ENCODE measurements at places on chromosomes 13 and 19.

- no peak for DNase-seq
Measured at GRCh38 chr13:79194727-79195126, 211.3 kb downstream of the RBM26 start.

GRCh38 chr13:111111376-111111937 lies 3.7 kb upstream of the ARHGEF7 start:
- no peak for DNase-seq

- DNase-seq = no peak
Measured at GRCh38 chr13:110856942-110857835, 57.7 kb downstream of the ANKRD10 start.

GRCh38 chr19:4500841-4501591 lies 17.3 kb downstream of the PLIN4 start:
- DNase-seq = no peak

DNA sequence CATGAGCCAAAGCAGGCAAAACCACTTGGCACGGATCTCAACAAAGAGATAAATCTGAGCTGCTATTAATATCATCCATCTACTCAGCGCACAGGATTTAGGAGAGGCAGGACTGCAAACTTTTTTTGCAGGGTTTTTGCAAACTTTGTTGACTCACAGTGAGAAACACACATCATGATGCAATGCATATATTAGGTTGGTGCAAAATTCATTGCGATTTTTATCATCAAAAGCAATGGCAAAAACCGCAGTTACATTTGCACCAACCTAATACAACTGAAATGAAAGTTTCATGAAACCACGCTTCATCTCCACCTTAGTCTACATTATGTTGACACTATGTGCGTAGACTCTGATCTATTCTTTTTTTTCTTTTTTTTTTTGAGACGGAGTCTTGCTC lies 4.5 kb upstream of the NOVA2 start:
- DNase-seq = no peak

GRCh38 chr19:38723606-38723965 lies 20.7 kb downstream of the CAPN12 start:
- no peak for DNase-seq

- DNase-seq = no peak
Measured at GRCh38 chr13:19089315-19089714, 92.3 kb downstream of the TUBA3C start.

DNA sequence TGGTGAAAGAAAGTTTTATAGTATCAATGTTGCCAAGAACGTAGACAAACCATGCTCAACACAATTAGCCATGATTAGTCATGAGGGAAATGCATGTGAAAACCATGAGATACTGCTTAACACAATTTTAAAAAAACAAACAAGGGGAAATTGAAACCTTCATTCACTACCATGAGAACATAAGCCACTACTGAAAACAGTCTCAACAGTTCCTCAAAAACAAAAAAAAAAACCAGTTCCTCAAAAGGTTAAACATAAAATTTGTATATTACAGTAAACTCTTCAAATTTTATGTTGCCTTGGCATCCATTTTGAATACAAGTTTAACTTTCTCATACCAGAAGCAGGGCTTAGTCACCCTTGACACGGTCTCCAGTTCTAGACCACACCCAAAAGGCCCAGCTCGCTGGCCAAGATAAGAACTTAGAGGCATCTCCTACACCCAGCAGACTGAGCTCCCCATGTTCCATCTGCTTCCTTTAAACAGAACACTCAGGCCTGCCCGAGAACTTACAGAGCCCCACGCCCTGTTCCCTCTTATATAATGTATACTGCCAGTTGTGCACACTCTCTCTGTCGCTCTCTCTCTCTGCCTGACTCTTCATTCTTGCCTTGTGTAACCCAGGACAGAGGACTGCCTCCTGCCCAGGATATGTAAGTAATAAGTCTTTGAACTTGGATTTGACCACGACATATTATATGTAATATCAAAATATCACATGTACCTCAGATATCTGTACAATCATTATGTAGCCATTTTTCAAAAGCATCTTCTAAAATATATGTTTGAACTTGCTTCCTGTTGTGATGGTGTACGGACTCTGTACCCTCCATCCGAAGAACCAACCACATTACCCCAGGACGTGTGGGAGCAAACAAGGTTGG lies 67.4 kb downstream of the STK24 start:
- DNase-seq = no peak

DNA sequence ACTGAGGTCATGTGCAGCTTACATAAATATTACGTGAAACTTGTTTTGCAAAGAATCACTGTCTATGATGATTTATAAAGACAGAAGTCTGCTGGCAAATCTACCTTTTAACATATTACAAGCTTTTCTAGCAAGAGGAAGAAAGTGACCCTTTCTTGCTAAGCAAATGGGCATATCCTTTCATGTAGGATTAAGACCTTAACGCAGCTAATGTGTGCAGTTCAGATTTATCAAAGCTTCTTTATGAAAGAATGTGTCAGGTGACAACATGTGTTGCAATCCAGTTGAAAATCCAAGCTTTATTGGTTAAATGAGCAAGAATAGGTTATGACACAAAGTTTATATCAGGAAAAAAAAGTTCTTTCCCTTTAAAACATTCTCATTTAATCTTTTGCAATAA lies 115.6 kb upstream of the NBEA start:
- no peak for DNase-seq

DNA sequence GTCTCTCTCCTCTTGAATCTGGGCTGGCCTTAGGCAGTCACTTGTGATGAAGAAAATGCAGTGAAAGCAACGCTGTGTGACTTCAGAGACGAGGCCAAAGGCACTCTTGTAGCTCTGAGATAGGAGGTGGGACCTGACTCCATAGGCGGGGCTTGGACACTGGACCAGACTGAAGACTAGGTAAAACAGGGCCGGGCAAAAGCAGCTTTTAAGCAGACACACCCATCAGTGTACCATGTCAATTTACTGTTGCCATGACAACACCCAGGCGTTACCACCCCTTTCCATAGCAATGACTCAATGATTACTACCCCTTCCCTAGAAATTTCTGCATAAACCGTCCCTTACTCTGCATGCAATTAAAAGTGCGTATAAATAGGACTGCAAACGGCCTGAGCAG lies 6.6 kb upstream of the EID2 start:
- DNase-seq = no peak

DNA sequence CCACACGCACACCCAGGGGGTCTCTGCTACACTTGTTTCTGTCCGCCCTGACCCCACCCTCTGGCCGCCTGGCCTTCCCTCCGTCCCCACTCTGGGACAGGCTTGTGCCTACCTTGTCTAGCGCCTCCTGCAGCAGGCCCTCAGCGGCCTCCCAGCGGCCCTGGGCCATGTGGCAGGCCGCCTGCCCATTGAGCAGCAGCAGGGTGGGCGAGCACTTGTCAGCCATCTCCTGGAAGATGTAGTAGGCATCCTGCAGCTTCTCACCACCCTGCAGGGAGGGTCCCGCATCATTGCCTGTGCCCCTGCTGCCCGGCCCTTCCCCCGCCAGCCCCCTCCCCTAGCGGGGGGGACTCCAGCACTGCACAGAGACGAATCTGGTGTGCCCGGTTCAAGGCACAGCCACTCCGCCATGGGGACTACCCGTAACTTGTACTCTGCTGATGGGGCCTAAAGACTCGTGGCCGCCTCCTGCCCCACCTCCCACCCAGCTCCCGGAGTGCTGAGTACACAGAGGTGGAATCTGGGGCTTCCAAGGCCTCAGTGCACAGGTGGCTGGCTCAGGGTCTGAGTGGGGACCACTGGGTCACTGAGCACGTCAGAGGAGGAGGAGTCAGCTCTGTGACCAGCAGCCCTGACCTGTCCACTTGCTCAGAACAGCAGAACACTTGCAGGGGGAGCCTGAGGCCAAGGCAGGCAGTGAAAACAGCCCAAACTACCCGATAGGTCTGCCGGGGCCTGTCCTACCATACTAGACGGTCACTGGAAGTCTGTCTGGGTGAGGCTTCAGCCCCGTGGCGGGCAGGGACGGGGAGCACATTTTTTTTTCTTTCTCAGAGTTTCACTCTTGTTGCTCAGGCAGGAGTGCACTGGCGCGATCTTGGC lies 7.4 kb upstream of the CERS1 start:
- DNase-seq = no peak

DNA sequence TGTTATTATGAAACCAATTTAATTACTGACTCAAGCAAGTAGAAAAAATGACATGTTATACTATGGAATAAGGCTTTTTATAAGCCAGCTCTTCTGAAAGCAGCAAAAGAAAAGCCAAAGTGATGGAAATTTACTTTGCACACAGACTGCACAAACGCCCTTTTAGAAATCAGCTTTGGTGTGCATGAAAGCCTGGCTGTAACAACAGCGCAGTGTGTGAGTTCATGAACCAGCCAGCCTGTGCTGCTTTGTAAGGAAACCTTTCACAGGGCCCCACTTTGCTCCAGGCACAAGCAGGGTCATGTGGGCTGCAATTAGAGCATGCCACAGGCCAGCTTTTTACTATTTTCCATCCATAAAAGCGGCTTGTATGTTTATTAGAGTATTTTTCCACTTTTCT lies 13.6 kb upstream of the IFT88 start:
- peak; percentile 89 for DNase-seq

GRCh38 chr19:41795031-41795461 lies 1.3 kb upstream of the CEACAM3 start:
- no peak for DNase-seq

DNA sequence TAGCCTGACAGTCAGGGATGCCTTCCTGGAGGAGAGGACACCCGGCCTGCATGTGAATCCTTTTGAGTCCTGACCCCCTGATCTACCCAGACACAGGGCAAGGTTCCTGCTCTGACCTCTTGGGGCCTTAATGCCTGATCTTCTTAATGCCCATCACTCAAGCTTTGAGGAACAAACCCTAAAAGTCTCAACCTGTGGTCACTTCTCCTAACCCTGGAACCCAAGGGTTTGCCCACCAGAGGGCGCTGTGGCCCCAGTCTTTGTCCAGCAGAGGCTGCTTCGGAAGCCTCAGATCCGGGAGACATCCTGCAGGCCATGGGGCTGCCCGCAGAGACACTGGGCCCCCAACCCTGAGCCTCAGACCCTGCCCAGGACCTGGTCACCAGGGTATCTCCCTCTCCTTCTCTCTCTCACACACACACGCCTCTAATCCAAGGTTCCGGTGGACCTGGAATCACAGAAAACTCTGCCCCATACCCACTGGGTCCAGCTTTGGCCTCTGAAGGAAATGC lies 9.8 kb upstream of the DPF1 start:
- DNase-seq = peak; percentile 39

- DNase-seq = no peak
Measured at GRCh38 chr13:96821381-96821780, 172.9 kb downstream of the OXGR1 start.

DNA sequence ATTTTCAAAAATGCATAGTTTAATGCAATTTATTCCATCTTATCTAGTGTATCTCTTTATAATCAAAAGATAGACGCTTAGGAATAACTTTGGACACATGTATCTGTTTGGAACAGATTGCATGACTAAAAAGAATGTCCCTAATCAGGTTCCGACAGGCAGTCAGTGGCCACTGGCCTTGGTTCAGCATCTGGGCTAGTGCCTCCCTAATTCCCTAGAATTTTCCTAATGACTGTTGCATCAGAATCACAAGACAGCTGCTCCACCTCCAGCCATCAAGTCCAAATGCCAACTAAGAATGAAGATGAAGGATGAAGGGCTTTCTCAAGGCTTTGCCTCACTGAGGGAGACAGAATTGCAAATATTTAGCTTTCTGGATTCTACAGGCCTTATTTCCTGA lies 173.8 kb downstream of the EFNB2 start:
- DNase-seq = no peak

DNA sequence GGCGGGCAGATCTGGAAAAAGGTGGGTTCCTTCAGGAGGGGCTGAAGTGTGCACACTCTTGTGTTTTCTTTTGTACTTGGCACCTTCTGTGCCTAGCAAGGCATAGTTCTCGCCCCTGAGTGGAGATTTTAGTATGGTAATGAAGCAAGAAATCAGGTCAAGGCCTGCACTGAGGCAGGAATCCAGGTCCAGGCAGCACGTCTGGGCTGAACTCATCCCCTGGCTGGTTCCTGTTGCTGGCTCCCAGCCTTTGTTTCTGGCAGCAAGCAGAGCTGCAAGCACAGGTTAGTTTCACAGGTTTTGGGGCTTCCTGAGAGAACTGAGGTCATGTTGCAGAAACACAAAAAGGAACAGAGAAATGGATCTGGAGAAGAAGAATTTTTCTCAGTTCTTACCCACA lies 21.2 kb downstream of the SIGLEC7 start:
- DNase-seq = no peak

Measured in substantia nigra (tissue), 51 donors.